ENCODE measurements at places on chromosomes 1 and 21.

DNA sequence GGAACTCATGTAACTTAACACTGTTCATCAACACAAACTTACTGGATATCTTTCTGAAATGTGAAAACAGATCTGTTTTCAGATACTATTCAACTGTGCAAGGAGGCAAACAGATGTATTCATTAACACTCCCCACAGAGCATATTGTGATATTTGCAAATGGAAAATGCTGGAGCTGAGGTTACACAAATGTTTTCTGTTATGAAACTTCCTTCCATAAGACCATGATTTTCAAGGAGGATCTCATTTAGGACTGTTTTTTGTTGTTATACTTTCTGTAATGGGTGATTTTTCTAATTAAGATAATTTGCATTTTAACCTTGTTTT, 56.1 kb downstream of the GABPA start:
- DNase-seq: no peak

GRCh38 chr1:214505134-214505533, 46.3 kb downstream of the PTPN14 start:
- no peak for DNase-seq

DNA sequence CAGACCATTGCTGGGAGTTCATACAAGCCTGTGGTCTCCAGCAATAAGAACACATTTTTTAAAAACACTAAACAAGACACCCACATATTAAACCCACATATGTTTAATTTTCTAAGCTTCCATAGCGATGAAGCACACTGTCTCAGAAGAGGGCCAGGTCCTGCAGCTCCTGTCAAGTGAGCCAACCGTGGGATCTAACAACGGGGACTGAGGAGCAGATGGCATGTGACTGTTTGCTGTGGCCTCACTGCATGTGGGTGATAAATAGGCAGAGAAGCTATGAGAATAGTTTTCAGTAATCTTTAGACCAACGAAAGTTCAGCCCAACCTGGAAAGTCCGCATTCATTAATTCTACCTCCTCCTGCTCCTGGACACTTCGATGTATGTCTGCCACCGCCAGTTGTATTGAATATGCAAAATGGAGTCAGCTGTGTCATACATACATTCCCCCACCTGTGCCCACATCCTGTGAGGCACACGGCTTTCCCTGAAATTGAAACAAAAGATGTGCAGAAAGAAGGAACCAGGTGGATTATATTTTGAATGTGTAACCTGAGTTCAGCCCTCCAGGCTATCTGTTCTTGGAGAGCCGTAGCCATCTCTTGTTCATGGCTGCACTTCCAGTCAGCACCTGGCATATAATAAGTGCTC, 88.2 kb downstream of the MIS18A start:
- no peak for DNase-seq

- DNase-seq: no peak
Measured at GRCh38 chr1:114718661-114719423, 2.3 kb upstream of the NRAS start.

DNA sequence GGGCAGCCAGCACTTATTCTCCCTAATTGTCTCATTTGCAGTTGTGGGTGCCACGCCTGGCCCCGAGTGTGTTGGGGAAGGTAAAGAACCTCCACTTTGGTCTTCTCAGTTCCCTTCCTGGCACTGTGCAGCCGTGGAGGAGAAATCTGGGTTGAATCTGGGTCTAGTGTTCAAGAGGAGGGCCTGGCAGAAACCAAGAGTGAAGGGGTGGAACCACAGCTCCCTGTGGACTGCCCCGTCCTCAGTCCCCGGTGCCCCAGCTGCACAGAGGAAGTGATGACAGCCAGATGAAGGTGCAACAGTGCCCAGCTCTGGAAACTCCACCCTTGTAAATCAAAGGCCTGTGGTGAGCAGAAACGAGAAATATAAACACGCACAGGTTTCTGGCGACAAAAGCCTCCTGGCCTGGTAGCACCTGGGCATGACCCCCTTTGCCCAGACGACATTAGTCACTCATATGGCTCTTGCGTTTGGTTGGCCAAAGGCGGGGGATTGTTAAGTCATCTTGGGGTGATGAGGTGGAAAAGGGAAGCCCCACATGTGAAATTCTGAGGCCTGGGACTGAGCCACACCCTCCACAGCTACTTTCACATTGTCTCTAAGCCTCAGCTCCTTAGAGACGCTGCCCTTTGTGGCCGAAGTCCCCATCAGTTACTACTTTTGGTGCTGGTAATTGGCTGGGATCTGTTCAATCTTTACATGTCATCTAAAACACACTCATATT, 4.2 kb upstream of the ECE1 start:
- peak; percentile 68 for DNase-seq

- DNase-seq: no peak
Measured at GRCh38 chr1:202643397-202644218, 66.6 kb downstream of the SYT2 start.

- no peak for DNase-seq
Measured at GRCh38 chr1:152143150-152143887, 15.7 kb downstream of the RPTN start.

DNA sequence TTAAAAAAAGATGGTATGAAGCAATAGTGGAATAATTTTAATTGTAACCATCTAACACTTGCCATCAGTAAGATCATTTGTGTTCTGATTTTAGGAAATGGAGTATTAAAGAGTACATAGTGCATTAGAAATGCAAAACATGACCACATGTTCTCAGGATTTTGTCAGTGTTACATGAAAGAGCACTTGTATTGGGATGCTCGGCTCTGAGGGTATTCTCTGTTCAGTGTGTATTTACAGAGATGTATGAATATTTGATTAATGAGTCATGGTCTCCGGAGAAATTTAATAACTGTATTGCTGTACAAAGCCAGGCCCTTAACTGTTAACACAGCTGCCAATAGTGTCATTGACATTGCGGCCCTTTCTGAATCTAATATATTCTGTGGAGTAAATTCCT, 91.7 kb downstream of the ATG4C start:
- no peak for DNase-seq

DNA sequence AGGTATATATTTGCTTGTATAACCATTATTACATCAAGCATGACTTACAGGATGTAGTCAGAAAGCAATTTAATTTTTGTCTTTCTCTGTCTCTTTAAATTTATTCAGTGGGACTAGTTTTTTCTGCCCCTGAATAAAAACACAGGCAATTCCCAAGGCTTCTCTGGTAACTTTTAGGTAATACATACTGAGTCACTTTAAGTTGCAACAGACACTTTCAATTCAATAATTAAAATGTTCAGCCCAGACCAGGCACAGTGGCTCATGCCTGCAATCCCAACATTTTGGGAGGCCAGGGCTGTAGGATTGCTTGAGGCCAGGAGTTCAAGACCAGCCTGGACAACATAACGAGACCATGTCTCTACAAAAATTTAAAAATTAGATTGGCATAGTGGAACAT, 12.3 kb downstream of the SLC44A3 start:
- no peak for DNase-seq

DNA sequence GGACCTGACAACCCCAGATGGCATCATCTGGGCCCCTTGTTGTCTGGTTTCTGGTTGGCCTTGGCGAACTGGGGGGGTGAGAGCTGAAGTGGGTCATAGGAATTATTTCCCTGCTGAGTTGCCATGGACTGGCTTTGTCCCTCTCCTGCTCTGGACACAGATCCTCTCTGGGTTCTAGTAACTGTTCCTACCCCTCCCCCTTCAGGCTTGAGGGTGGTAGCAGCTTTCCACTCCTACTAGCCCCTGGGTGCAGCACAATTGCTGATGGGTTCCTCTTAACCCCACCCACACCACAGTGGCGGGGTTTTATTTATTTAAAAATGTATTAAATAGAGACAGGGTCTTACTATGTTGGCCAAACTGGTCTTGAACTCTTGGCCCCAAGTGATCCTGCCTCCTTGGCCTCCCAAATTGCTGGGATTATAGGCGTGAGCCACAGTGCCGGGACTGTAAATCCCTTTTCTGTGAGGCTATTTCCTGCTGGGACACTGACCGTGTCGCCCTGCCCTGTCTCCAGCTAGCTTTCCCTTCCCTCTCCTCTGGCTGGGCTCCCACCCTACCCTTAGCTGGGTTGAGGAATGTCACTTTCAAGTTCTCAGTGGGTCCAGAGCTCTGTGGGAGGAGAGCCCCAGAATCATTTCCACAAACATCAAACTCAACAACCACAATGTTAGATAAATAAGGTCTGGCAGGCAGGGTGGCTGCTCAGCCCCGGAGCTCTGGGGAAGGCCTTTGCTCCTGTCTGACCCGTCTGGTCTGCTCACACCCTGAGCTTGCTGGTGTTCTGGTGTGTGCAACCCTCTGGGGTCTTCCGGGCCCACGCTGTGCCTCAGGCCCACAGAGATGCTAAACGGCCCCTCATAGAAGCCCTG, 112.7 kb upstream of the WNT4 start:
- DNase-seq: no peak

- DNase-seq: no peak
Measured at GRCh38 chr21:41011951-41012366, 156.0 kb upstream of the BACE2 start.

- no peak for DNase-seq
Measured at GRCh38 chr1:109534307-109534858, 5.3 kb upstream of the GPR61 start.

GRCh38 chr1:234244482-234244881, 128.8 kb upstream of the COA6 start:
- no peak for DNase-seq

- no peak for DNase-seq
Measured at GRCh38 chr1:209648346-209648745, 3.9 kb downstream of the LAMB3 start.

DNA sequence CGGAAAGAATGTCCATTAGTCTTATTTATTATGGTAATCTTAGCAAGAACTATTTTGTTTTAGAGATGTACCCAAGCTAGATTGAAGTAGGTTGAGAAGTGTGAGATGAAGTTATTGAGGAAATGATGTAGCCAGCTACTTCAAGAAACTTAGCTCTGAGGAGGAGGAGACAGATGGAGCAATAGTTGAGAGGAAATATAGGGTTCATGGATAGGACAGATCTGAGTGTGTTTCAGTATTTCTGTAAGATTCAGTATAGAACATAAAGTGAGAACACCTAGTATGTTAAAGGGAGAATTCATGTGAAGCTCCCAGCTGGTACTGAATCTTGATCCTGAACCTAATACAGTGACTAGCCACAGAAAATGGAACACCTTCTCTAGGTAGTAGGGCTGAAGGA, 28.9 kb downstream of the TSNAX start:
- DNase-seq: no peak

DNA sequence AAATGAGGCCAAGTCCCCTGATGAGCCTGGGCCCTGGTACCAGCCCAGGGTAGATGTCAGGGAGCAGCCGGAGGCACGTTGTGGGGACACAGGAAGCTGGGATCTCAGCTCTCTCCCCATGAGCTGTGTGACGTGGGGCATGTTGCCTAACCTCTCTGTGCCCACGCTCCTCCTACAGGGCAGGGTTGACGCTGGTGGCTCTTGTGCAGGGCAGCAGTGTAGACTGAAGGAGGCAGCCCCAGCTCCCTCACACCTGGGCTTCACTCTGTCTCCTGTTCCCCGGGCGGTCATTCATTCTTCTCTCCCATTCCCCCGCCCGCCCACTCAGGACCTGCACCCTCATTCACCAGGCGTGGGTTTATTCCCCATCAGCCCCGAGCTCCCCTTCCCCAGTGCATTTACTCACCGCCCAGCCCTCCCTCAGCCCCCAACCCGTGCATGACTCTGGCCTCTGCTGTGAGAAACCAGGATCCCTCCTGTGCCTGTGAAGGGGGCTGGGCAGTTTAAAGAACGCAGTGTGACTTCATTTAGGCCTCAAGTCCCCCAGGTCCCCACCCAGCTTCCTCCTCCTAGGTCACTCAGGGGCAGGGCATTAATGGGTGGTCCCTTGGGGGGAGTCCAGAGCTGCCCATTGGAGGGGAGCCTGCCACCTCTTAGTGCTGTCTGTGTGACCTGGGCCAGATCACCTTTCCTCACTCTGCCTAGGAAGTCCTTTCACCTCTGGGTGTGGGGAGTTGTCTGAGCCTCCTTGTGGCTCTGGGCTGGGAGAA, 285.7 kb downstream of the PTPRU start:
- no peak for DNase-seq

DNA sequence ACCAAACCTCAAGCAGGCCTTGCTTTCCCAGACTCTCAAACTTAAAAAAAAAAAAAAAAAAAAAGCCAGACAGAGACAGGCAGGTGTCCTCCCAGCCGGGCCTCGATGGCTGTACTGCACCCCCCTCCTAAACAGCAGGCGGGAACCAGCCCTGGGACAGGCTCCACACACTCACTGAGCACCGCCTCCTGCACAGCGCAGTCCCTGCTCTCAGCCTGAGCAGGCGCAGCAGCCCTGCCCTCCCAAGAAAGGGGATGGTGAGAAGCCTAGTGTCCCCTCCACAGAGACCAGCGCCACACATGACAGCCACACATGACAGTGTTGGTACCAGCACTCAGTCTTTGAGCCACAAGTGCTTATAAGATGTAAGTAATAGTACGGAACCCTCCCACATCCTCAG, 11.9 kb downstream of the MX2 start:
- DNase-seq: no peak

DNA sequence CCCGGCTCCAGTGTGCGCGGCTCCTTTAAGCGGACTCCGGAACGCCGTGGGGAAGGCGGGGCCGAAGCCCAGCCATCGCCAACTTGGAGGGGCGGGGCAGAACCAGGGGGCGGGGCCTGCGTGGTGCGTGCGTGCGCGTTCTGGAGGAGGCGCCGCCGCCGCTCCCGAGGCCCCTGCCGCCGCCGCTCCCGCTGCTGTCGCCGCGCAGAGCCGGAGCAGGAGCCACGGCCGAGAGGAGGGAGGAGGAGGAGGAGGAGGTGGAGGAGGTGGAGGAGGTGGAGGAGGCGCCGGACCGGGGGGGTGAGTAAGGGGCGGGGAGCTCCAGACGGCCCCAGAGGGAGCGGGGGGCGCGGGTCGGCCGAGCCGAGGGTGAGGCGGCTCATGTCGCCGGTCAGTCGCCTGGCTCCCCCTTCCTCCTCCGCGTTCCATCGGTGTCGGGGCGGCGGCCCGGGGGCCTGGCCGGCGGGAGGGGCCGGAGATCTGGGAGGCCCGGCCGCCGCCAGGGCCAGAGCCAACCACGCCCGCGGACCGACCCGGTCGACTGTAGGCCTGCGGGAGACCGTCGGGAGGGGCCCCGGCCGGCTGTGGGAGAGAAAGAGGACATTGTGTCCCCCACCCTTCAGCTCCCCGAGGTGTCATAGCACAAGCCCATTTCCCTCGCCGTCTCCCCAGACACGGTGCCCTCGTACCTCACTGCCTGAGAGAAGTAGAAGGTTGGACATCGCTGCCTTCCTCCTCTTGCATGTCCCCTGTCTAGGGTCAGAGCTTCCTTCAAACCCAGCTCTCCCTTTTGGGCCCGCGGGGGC, at the start of gene RAP1A:
TSS of gene RAP1A (plus strand) at position 155 of the 806 bp plus-strand sequence. CDS start 71,572 bp downstream, outside the sequence.
- DNase-seq: peak; percentile 95

DNA sequence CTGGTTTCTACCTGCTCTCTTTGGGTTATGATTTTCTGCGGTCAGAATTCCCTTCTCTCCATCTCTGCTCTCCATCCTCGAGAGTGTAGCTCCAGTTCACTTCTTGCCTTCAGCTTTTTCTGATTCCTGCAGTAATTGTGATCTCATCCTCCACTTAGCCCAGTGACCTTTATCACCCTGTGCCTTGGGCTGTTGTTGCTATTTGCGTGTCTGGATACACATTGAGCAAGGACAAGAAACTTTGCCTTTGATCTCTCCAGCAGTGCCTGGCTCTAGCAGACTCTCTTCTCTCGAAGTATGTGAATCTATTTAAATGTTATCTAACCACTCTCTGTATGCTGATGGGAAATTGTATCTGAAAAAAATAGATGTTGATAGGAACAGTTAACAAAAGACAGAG, 76.4 kb upstream of the MARK1 start:
- DNase-seq: no peak

GRCh38 chr21:21158376-21158918, 160.2 kb downstream of the NCAM2 start:
- no peak for DNase-seq

GRCh38 chr1:229130028-229130668, 140.8 kb upstream of the RAB4A start:
- DNase-seq: no peak

GRCh38 chr1:18422954-18423353, 57.8 kb upstream of the KLHDC7A start:
- no peak for DNase-seq
